Colonic mucosa (tissue), 4 donors: ENCODE measurements at places on chromosomes 5 and 9.

GRCh38 chr9:37373621-37374020 lies 48.9 kb upstream of the GRHPR start:
- no peak overlapping the region for H3K4me3 ChIP-seq
- no peaks in the 10 kb centered on the region for H3K4me1 ChIP-seq
- no peak for DNase-seq

- DNase-seq, result no peak
- H3K4me1 ChIP-seq, result no peaks in the 10 kb centered on the region
- H3K27me3 ChIP-seq, result no peaks in the 10 kb centered on the region
- no peak overlapping the region for H3K27ac ChIP-seq
- no peak overlapping the region for H3K4me3 ChIP-seq
Measured at GRCh38 chr5:30991462-30991861, 202.0 kb upstream of the CDH6 start.

DNA sequence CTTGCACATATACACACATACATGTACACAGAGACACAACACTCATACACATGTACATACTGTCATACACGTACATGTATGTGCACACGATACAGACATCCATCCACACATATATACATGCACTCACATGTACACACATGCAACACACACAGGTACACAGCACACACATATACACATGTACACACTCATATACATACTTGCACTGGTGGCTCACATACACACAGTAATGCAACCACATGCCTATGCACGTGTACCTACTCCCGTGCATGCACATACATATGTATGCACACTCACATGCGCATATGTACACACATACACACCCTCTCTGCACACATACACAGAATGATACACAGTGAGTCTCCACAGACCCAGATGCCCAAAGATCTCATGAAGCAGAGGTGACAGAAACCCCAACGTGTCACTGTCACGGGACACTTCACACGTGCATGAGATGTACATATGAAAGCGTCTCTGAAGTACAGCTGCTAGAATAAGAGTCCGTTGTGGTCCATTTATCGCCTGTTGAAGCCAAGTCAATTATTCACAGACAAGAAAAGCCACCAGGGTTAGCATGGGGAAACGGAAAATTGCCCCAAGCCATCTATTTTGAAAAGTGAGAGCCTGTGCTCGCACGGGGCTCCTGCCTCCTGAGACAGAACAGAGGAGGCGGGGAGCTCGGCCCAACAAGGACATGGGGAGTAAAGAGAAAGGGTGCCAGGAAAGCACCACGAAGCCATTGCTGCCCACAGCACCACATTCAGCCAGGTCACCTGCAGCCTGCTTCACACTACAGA lies 24.9 kb downstream of the LPCAT1 start:
- no peak for DNase-seq
- no peak overlapping the region for H3K27ac ChIP-seq
- H3K36me3 ChIP-seq, result no peaks in the 10 kb centered on the region
- peaks cover 5% of the 10 kb centered on the region for H3K4me1 ChIP-seq
- no peak overlapping the region for H3K4me3 ChIP-seq

DNA sequence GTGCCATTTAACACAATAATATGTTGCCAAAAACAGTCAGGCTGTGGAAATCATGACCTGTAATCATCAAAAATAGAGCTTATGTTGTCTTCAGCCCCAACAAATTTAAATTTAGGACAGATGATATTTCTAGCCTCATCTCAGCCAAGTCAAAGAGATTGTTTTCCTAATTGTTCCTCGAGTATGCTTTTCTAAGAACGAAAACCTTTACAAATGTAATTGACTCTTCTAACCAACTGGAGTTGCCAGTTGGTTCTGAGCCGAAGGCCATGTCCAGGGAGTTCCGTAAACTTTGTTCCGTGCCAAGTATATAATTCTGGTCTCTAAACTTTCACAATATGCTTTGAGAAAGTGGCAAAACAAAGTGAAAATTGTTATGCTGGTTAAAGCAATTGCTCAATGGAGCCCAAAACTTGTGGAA lies 160.8 kb downstream of the CEMIP2 start:
- H3K36me3 ChIP-seq, result no peaks in the 10 kb centered on the region
- no peak overlapping the region for H3K27ac ChIP-seq
- H3K4me1 ChIP-seq, result no peaks in the 10 kb centered on the region
- H3K4me3 ChIP-seq, result no peak overlapping the region
- H3K27me3 ChIP-seq, result no peaks in the 10 kb centered on the region

GRCh38 chr9:76037587-76038225 lies 147.2 kb downstream of the PCSK5 start:
- no peaks in the 10 kb centered on the region for H3K27me3 ChIP-seq
- no peaks in the 10 kb centered on the region for H3K36me3 ChIP-seq
- no peak overlapping the region for H3K27ac ChIP-seq
- DNase-seq, result no peak
- no peaks in the 10 kb centered on the region for H3K4me1 ChIP-seq
